ENCODE measurements at places on chromosomes 5 and 9.

DNA sequence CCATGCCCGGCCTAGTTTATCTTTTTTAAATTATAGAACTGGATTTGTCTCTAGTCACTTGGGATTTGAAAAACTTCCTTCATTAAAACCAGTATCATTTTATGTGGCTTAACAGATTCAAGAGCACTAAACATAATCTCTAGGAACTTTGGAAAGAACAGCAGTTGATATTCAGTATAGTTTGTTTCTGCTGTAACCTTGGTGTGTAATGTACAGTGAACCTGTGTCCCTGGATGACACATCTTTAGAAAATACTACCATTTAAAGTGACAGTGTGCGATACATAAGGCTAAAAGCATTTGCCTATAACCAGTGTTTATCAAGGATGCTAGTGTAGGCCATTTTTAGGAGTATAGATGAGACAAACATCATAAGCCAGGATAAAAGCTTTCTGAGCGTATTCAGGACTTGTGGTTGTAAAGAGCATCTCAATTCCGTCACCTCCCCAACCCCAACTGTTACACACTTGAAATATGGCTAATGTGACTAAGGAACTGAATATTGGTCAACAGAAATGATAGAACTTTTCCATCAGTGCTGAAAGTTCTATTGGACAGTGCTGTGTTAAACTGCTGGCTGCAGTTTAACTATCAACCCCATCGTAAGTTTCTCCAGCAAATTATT lies 4.4 kb downstream of the SNX18 start:
- DNase-seq: no peak

GRCh38 chr5:180792965-180793287 lies 9.7 kb downstream of the MGAT1 start:
- no peak for DNase-seq

- no peak for DNase-seq
Observed at GRCh38 chr9:114776683-114777399, 29.0 kb downstream of the TNFSF15 start.

DNA sequence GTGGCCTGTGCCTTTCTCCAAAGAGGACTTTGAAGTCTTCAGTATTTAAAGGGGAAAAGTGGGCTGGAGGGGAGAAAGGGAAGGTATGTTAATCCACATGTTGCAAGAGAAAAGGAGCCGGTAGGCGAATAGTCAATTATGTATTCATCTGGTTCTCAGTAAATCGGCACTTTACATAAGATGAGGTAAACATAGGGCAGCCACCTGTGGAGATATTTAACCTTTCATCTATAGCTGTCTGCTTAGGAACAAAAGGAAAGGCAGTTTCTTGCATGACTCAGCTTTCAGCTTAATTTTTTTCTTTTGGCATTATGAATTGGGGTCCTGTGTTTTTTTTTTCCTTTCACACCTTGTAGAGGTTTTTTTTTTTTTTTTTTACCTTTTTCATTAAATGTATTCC lies 42.2 kb downstream of the FGD3 start:
- DNase-seq: no peak

- peak; percentile 64 for DNase-seq
Observed at GRCh38 chr5:177309351-177310191, 2.1 kb downstream of the MXD3 start.

DNA sequence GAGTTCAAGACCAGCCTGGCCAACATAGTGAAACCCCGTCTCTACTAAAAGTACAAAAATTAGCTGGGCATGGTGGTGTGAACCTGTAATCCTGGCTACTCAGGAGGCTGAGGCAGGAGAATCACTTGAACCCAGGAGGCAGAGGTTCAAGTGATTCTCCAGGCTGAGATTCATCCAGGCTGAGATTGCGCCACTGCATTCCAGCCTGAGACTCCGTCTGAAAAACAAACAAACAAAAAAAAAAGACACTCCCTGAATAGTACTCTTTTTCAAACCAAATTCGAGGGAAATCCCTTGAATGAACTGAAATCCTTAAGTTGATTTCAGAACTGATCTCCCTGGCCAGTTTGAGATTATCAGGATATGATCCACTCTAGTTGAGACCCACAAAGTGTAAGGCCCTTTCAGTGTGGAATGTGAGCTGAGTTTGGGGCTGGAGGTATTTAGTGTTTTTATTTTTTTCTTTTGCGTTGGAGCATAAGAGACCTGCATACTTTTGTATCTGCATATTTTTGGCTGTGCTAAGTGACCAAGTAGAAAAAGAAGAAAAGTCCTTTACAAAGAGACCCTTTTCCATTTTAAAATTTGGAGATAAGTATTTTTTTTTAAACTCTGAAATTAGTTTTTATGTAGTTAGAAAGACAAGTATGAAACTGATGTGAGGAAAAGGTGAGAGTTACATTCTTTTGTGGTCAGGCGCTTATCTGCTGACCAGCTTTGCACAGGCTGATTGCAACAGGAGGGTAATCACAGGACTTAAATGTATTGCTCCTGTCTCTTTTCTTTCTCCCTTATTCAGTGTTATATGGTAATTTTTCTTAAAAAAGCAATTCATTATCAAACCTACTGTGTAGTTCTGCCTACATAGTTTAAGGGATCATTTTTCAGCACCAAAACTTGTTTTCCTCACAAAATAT lies 42.9 kb downstream of the TMEFF1 start:
- DNase-seq: no peak

DNA sequence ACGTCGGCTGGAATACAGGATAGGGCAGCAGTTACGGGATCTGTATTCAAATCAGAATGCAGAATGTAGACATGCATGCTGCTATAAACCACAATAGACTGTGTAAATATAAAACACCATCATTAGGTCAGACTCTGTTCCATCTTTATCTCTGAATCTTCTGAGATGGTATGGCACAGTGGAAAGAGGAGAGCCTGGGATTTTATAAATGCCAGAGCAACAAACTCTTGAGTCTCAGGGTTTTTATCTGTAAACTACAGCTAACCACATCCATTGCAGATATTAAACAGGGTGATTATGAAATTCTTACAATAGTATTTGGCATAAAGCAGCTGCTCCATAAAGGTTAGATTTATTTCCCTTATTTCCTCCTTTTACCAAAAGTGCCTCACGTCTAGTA lies 108.7 kb downstream of the ZDHHC21 start:
- no peak for DNase-seq

GRCh38 chr9:18555105-18555883 lies 81.3 kb downstream of the ADAMTSL1 start:
- no peak for DNase-seq

- no peak for DNase-seq
Observed at GRCh38 chr5:57493034-57493433, 10.4 kb upstream of the ACTBL2 start.

DNA sequence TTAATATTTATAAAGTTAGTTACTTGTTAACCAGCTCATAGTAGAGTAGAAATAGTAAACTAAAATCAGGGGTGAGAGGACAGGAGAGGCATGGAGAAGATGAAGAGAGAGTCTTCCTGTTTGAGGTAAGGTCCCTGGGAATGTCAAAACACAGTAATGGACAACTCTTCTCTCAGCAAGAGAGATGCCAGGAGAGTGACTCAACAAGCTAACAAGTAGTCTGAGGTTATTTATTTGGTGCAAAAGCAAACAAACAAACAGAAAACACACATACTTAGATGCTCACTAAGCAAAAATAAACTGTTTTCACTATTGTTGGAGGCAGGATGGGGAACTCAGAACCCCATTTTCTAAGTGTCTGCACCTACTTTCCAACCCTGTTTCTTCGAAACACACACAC lies 333.2 kb upstream of the RFX3 start:
- no peak for DNase-seq

GRCh38 chr5:110815916-110816605 lies 77.3 kb downstream of the SLC25A46 start:
- no peak for DNase-seq

DNA sequence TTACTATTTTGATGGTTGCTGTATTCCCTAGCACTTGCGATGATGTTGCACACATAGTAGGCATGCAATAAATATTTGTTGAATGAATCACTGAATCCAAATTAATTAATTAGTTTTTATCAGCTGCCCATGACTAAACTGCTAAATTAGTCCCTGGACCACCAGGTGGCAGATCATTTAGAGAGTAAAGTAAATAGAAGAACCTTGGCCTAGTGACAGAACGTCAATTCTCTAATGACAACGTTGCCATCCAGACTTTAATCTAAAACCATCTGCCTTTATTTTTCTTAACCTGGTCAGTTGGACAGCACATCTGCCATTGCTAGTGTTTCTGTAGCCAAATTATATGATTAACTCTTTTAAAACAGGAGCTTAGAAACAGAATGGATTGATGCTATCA lies 457.5 kb downstream of the KIF4B start:
- no peak for DNase-seq

DNA sequence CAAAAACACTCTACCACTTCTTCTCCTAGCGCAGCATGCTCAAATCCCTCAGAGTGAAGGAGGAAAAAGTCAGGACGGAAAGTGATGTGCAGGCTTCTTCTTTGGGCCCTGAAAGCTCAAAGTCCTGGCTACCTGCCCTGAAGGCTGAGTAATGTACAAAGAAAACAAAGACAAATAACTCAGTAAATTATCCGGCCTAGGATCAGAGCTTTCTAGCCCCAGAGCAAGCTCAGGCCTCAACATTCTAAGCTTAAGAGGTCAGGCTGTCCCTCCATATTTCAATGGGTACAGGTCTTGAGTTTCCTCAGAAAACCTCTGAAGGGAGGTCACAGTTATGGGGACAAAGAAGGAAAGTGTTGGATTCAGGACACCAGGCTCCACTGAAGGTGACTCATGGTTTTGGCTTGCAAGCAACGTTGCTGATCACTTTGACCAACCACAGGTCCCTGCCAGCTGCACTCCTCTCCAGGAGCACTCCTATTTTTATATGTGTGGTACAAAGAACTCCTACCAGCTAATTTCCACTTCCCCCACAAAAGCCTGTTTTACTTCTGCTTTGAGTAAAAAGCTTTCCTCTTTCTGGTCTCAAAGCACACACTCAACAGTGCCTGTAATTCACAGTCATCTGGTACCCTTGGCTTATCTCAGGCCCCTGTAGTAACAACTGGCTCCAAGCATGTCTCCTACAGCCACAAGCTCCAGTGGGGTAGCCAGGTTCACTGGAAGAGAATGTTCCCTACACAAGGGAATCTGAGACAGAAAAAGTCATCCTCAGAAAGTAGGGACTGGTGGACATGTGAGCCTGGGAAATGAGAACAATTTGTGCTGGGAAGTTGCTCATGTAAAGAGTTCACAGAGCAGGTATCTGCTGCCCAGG lies 115.7 kb downstream of the UGCG start:
- DNase-seq: no peak

Measured in stimulated activated CD4-positive, alpha-beta T cell treated with anti-CD3 and anti-CD28 coated beads, Interleukin-12 subunit alpha, Interleukin-12 subunit beta, amount 100 ng/mL, for 24 hours (primary cell).